ENCODE measurements at places on chromosomes 5 and 9. TPM values are rescaled to one million over a fixed set of nuclear protein-coding genes. Genes with fewer than 3 reads are reported as not detected.

Gene INSL4
- not detected for total RNA-seq

Gene PDGFRB
- 108 TPM for total RNA-seq

Gene RETREG1
- not detected for total RNA-seq

Gene ENG
- 4.2 TPM for total RNA-seq

Gene RANBP17
- 29.7 TPM for total RNA-seq

Gene SLIT3
- total RNA-seq: 0.18 TPM

Gene OR13D1
- not detected for total RNA-seq

Gene HTR1A
- total RNA-seq: not detected

Gene UGCG
- total RNA-seq: 104 TPM

Gene ZNF169
- total RNA-seq: 2.7 TPM

Gene FBN2
- total RNA-seq: 67.5 TPM

All from IMR-90 (cell line).